Muscle of back (tissue), 13 donors: ENCODE measurements at places on chromosomes 16 and 17.

DNA sequence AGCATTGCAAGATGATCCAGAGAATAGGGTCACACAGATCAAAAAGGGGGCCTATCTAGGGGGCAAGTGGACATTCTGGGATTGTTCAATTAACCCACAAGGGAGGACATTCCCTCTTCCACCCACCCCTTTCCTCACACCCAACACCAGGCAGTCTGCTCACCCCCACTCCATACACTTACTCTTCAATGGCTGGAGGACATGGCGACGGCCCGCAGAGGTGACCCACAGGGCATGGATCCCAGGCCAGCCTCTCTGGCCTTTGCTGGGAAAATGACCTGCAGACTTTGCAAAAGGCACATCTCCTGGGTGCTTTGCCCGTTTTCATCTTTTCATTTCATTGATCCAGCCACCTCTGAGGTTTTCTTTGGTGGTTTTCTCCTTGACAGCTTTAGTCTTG lies 1.7 kb upstream of the CACNG5 start:
- no peak for DNase-seq

DNA sequence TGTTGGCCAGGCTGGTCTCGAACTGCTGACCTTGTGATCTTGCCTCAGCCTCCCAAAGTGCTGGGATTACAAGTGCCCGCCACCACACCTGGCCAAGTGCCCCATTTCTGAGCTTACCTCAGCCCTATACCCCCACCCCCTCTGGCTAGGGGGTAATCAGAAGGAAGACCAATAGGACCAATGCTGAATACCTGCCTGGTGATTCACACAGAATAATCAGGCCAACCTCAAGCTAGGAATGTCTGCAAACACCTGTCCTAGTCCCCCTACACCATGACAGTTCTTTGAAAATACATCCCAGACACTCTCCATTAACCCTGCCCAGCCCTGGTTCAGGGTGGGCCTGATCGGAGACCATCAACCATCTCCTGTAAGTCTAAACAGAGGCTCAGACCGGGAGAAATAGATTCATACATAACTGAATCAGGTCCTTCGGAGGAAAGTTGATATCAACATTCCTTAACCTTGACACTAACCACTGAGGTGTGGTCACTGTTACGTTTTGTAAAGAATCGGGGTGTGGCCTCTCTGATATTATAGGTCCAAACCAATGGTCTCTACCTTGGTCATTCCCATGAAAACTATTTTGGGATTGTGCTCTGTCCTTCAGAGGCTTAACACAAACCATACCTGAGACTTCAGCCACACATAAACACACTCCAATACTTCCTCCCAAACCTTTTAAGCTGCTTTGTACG lies 130.8 kb downstream of the GAS7 start:
- DNase-seq, result no peak

- DNase-seq, result no peak
Observed at GRCh38 chr17:18992454-18993130, 12.0 kb downstream of the FAM83G start.

- DNase-seq, result no peak
Observed at GRCh38 chr17:77769215-77769614, 189.3 kb upstream of the TNRC6C start.

GRCh38 chr16:47045023-47045422 lies 71.5 kb upstream of the DNAJA2 start:
- DNase-seq, result no peak
